ENCODE measurements at places on chromosomes 16 and 17. TPM values are rescaled to one million over a fixed set of nuclear protein-coding genes. Genes with fewer than 3 reads are reported as not detected.

Gene TM4SF5
- 0.46 TPM for polyA plus RNA-seq

Gene TPSG1
- polyA plus RNA-seq: not detected

Gene SBK1
- polyA plus RNA-seq: 1.4 TPM

Gene ITGA2B
- polyA plus RNA-seq: 0.53 TPM

Gene NOL3
- polyA plus RNA-seq: 84.5 TPM

Gene MT4
- polyA plus RNA-seq: not detected
